ENCODE measurements at places on chromosomes 7 and 10.

DNA sequence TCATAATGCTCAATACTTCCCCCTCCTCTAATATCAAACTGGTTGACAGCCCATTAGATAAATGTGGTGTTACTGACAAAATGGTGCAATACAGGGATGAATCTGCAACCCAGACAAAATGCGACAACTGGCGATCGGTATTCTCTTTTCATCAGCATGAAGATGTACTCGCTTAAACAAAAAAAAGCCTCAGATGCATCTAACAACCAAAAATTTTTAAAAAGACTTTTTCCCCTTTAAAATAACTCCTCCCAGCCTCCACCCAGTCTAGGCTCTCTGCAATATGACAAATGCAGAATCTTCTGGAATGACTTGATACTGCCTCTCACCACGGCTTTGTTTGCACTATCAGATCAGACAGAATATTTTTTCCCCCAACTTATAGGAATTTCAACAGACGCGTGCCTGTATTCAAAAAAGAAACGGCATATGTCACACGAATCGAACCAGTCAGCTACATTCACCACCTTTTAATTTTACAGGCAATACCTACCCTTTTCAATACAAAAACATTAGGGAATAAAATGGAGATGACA is 1.2 kb downstream of the YWHAG start:
- no peak for DNase-seq

DNA sequence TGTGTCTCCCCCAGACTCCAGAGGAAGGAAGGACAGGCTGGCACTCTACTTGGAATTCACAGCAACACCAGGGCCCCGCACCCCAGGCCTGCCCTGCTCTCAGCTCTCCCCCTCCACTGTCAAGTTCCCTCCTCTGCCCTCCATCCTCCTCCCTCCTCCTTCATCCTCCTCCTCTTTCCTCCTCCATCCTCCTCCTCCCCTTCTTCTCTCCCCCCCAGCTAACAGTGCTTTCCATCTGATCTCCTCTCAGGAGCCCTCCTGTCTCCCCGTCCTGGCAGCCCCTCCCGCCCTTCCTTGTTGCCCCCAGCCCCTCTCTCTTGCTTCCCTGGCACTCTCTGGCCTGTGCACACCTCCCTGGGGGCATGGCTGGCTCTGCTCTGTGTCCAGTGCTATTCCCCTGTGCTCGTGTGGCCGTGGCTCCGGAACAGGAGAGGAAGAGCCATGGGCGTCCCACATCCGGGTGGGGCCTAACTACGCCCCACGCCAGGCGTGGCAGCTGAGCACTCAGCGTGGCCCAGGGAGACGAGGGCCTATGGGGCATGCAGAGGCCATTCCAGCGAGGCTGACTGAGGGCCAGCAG is 64.2 kb downstream of the PWWP2B start:
- DNase-seq: no peak

GRCh38 chr10:78952030-78952429 is 116.7 kb upstream of the ZMIZ1 start:
- DNase-seq: no peak

DNA sequence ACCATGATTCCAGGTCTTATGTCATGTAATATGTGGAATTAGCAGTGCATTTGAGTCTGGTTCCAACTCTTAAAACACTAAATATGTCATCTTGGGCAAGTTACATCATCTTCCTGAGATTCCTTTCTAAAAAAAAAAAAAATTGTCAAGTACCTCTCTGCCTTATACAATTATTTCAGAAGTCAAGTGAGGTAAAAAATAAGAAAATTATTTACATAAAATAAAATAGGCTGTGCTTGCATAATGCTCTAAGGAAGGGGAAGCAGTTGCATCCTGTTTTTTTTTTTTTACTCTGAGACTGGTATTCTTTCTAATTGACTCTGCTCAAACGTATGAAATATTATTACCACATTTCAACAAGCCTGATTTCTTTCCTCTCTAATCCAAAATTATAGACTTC is 55.1 kb upstream of the SEMA3A start:
- DNase-seq: no peak

DNA sequence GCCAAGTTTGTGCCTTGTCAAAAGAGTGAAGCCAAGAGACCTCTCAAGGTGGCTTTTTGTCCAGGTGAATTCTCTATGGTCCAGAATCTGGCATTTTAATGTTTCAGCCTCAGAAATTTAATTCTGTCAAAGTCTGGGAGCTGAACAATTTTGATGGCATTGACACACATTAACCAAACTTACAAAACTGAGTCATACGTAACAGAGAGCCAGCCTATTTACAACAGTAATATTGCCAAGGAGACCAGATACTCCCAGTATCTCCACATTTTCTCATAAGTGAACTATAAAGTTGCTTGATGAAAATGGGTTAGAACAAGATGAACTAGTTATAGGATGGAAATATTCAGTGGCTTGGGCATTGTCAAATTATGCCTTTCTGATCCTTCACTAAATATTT is 43.8 kb downstream of the PDE6C start:
- DNase-seq: no peak

DNA sequence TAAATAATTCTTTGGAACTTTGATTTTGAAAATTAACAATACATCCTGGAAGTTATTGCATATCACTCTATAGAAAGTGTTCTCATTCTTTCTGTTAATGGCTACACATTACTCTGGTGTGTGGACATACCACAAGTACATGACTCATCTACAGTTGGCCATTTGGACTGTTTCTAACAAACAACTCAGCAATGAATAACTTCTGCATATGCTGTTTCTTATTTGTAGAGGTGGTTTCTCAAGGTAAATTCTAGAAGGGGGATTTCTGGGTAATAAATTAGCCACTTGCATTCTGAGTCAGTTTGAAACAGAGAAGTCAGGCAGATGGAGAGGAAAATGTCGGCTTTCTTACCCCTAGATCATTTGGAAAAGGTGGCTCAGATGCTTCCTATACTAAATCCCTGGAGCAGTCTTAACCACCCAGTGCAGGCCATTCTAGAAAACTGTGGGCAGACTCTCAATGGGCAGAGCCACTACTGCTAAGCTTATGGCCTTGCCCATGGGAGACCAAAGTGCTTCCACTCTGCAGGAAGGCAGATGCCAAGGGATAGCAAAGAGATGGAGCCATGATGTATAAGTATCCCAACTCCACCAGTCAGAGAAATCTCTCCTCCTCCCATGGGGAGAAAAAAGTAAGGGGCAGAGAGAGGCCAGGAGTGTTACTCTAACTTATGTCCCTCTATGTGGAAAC is 194.0 kb upstream of the PLPP4 start:
- DNase-seq: no peak

DNA sequence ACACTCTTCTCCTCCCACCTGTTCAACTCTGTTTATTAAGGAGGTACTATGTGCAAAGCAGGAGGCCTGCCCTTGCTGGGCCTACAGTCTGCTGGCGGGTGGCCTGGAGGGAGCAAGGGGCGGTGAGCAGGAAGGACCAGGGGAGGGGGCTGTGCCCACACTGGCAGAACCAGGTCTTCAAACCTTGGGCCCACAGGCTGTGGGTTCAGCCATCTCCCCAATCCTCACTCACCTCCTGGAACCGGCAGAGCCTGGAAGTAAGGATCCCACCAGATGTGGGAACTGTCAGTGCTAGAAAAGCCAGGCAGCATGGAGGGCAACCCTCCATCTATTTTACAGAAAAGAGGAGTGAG is 50.8 kb downstream of the CAMK2B start:
- no peak for DNase-seq

- no peak for DNase-seq
Observed at GRCh38 chr10:26821699-26822570, 38.8 kb downstream of the ABI1 start.

GRCh38 chr10:131834152-131834810 is 66.5 kb upstream of the PPP2R2D start:
- no peak for DNase-seq

DNA sequence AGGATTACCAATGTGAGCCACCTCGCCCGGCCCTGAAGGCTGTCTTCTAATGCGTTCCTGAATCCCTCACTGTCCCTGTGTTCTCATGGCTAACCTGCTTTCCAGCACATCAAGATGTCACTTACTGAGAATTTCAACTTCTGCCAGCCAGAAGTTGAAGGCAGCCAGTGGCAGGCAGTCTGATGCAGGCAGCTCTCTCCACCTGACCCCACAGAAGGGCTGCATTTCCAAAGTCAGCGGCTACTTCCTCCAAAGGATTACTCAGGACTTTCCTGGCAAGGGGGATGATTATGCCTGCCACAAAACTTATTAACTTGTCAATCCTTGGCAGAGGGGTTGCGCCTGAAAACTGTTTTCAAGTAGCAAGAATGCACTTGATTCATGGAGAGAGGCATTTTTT is 1219.4 kb downstream of the TYW1 start:
- no peak for DNase-seq

DNA sequence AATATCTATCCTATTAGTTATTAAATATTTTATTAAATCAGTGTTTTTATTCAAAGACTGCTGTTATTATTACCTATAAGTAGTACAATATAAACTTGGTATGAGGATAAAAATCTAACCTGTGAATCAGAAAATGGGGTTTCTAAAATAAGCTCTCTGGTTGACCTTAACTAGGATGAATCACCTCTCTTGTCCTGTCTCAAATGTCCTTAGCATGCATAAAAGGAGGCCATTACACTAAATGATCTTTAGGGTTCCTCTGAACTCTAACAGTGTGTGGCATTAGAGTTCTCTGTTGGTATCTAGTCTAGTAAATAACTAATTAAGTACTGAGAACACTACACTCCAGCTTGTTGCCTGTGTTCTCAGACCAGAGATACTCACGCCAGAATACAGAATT is 143.1 kb upstream of the LRRTM3 start:
- DNase-seq: no peak

GRCh38 chr10:123382491-123382890 is 228.3 kb downstream of the BUB3 start:
- DNase-seq: no peak

DNA sequence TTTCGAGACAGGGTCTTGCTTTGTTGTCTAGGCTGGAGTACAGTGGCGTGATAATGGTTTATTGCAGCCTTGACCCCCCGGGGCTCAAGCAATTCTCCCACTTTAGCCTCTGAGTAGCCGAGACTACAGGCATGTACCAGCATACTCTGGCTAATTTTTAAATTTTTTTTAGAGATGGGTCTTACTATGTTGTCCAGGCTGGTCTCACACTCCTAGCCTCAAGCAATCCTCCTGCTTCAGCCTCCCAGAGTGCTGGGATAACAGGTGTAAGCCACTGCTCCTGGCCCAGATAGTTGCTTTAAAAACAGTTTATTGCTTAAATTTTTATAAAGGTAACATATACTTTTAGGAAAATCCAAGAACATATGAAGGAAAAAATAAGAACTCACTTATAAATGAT is 26.3 kb downstream of the NEURL1 start:
- DNase-seq: no peak

DNA sequence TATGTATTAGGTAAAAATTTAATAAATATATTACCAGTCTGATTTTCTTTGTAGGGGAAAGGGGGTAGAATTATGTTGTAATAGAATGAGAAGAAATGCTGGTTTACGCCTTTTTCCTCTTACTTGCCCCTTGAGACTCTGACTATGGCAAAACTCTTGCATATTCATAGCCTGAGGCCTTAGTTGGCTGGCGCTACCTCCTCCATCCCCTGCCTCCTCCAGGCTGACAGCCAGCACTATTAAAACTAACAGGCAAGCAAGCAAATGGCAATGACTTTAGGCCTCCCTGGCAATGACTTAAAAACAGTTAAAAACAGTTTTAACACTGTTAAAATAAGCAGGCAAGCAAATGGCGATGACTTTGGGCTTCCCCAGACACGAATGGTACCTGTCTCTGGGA is 14.4 kb downstream of the PKD2L1 start:
- DNase-seq: no peak

DNA sequence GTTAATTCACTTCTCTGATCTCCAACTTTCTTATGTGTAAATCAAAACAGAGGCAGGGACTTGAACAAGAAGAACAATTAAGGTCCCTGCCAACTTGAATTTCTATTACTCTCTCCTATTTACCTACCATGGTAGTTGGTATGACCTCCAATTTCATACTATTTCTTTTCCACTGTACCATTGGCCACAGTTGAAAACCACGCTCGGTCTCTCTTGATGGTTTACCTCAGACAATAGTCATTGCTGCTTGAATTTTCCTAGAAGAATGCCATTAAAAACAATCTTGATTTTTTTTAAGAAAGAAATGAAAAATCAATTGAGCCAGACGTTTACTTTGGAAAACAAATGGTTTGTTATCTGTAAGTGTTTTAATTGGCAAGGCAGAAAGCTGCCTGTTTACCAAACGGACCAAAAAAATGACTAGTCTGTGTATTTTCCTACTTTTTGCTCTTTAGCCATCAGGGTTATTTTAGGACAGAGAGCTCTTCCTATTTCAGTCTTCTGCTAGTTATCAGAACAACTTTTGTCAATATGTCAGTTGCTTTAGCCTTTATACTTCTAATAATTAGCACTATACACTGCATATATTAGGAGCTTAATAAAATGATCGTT is 157.5 kb upstream of the PLXDC2 start:
- no peak for DNase-seq

DNA sequence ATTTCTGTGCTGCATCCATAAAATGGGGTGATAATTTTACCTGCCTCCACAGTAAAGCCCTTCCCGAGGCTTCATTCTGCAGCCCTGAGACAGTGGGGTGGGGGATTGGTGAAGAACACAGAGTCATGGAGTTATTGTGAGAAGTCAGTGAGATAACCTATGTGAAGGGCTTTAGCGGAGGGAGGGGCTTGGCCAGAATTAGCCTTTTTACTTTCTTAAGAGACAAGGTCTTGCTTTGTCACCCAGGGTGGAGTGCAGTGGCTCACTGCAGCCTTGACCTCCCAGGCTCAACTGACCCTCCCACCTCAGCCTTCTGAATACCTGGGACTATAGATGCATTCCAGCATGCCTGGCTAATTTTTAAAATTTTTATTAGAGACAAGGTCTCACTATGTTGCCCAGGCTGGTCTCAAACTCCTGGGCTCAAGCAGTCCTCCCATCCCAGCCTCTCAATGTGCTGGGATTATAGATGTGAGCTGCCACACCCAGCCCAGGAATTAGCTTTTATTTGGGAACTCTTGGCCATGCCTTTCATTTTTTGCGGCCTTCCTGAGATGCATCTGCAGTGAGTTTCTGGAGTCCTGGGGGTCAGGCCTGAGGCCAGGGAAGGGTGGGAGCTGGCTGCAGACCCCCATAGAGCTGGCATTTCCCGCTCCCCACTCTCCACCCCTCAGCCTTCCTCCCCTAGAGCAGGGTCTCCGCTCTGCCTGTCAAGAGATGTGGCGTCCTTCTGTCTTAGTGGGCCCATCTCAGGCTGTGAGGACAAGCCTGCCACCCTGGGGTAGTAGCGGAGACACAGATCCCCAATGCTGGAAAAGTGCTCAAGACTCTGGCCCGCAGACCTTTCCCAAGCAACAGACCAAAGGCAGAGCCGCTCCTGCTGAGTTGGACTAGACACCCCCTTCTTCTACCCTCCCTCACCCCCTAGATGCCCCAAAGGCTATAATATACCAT is 77.0 kb downstream of the ZMIZ1 start:
- DNase-seq: no peak

- no peak for DNase-seq
Observed at GRCh38 chr10:76736392-76736791, 901.2 kb downstream of the KCNMA1 start.

- no peak for DNase-seq
Observed at GRCh38 chr7:42794673-42795072, 117.2 kb downstream of the C7orf25 start.

All from stimulated activated CD4-positive, alpha-beta T cell treated with anti-CD3 and anti-CD28 coated beads, TNF-alpha, amount 100 ng/mL, for 4 hours (primary cell).